ENCODE measurements at places on chromosomes 16 and 17. TPM values are rescaled to one million over a fixed set of nuclear protein-coding genes. Genes with fewer than 3 reads are reported as not detected.

The BAIAP3 gene
- total RNA-seq, result not detected

The INO80E gene
- total RNA-seq, result 13.8 TPM

The DNAH3 gene
- not detected for total RNA-seq

The WFDC1 gene
- total RNA-seq, result 0.47 TPM

The SLC38A8 gene
- not detected for total RNA-seq

The KIF19 gene
- not detected for total RNA-seq

The CCL16 gene
- not detected for total RNA-seq

The TMEM114 gene
- total RNA-seq, result not detected

The AOC3 gene
- 0.23 TPM for total RNA-seq

The NUPR1 gene
- 43.7 TPM for total RNA-seq

The RGS9 gene
- total RNA-seq, result 1.1 TPM

The MT1H gene
- not detected for total RNA-seq

The PPY gene
- total RNA-seq, result not detected

The OR1A1 gene
- total RNA-seq, result not detected

The SEC14L5 gene
- total RNA-seq, result 2.6 TPM

The TOP2A gene
- 20.0 TPM for total RNA-seq

The ICAM2 gene
- total RNA-seq, result 1.8 TPM

The TP53TG3B gene
- total RNA-seq, result 0.08 TPM

The VWA3A gene
- not detected for total RNA-seq

The FOXF1 gene
- total RNA-seq, result not detected

The AANAT gene
- total RNA-seq, result not detected

All from smooth muscle cell of the coronary artery (primary cell).